NCI-H2081 treated with DMSO at 0.1 percent for 48 hours (cell line): ENCODE measurements at places on chromosomes 16 and 17.

DNA sequence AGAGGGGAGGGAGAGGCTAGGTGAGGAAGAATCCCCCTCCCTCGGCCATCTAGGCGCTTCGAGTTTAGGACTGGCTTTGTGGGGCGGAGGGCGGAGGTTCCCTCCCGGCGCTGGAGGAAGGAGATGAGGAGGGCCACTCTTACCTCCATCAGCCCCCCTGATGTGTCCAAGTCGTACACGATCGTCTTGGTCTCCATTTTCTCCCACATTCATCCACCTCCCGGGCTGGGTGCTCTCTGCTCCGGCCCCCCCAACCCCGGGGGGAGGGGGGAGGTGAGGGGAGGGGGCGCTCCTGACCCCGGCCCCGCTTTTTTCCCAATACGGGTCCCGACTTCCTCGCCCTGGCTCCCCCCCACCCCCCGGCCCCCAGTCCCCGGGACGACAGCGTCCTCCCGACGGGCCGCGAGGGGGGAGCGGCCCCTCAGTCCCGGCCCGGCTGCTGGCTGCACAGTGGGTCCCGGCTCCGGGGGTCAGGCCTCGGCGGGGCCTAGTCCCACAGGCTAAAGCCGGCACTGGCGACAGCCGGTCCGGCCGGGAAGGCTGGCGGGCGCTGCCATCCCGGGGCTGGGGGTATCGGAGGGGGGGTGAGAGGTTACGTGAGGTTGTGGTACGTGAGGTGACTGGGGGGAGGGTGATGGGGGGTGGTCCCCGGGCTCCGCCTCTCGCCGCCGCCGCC is 428 bp downstream of the PHF12 start:
- no peak for DNase-seq

- no peak for DNase-seq
These were observed 169.1 kb downstream of the SALL1 start for GRCh38 chr16:50981951-50982350.

- no peak for DNase-seq
These were observed 73.5 kb downstream of the CYTH1 start for GRCh38 chr17:78708510-78708973.

- no peak for DNase-seq
These were observed 29.4 kb upstream of the MLKL start for GRCh38 chr16:74729783-74730683.

DNA sequence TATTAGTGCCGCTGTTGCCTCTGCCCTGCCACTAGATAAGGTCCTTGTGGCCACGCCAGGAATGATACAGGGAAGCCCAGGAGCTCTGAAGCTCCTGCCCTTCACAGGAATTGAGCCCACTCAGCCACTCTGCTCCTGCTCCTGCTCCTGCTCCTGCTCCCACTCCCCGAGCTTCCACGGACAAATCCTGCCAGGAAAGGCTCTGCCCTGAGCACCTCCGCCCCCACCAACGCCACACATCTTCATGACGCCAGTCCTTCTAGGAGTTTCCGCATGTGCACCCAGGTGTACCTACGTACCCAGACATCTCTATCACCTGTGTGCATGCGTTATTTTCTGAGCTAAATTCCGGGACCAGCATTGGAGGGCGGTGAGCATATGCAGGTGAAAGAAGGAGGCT is 369.1 kb downstream of the C16orf95 start:
- no peak for DNase-seq

- DNase-seq = no peak
These were observed 219.9 kb upstream of the CIBAR2 start for GRCh38 chr16:85332175-85332574.

GRCh38 chr17:17414341-17414805 is 62.4 kb upstream of the MED9 start:
- DNase-seq = no peak

GRCh38 chr16:72430121-72430520 is 258.2 kb upstream of the PMFBP1 start:
- DNase-seq = no peak
